ENCODE measurements at places on chromosomes 4 and X. TPM values are rescaled to one million over a fixed set of nuclear protein-coding genes. Genes with fewer than 3 reads are reported as not detected.
A peak's percentile ranks its signal among the peaks of the same experiment; 100 is the strongest.

DNA sequence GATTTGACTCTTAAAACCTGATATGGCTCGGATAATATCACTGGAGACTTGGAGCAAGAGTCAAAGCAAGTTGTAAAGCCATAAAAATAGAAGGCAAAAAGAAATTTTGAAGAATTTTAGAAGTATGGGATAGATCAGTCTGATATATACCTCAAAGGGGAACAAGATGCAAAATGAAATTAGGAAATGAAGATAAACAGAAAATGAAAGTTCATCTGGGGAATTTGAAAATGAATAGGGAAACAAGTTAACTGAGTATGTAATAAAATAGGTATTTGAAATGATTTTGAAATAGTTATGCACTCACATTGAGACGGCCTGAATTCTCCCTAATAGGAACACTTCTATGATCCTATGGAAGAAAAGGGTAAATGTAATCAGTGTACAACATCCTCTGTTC is 5.7 kb downstream of the CYP2U1 start:
- H3K27ac ChIP-seq = no peak overlapping the region
- no peaks in the 10 kb centered on the region for H3K27me3 ChIP-seq
- no peak for DNase-seq
- peaks cover 3% of the 10 kb centered on the region for H3K4me1 ChIP-seq
- H3K36me3 ChIP-seq = no peaks in the 10 kb centered on the region

TMSB15A gene
- total RNA-seq = 32.8 TPM

DNA sequence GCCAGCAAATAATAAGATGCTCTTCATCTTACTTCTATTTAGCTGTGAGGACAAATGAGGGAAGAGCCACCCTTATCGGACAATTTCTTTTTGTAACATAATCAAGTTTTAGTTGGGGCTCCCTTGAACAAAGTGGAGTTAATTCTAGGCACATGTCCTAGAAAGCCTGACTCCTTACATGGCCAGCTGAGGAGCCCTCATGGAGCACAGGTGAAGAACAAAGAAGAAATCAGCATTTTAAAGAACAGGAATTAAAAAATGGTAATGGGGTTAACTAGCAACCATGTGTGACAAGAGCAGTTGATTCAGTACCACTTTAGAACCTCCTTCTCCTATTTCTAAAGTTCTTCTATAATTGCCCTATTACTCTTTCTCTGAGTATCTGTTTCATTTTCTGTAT is 15.9 kb downstream of the GPR82 start:
- H3K27ac ChIP-seq = no peak overlapping the region
- no peaks in the 10 kb centered on the region for H3K4me1 ChIP-seq
- H3K27me3 ChIP-seq = no peaks in the 10 kb centered on the region

MAGEA8 gene
- total RNA-seq = not detected

DNA sequence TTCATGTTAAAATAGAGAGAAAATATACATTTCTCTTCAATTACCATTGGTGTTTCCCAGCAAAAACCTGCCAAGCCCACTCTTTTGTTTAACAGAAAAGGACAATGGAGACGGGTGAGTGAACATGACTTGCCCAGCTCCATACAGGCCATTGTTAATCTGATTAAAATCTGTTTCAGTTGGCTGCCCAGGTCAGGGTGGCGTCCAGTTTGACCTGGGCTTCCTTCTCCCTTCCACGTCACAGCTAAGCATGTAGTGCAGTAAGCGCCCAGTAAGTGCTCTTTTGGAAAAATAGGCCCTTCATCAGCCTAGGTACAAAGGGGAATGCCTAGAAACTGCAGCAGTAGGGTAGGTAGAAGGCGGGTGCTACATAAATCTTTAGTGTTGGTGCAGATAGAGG is 1.5 kb upstream of the PORCN start:
- H3K4me3 ChIP-seq = no peak overlapping the region
- no peak for DNase-seq
- no peaks in the 10 kb centered on the region for H3K27me3 ChIP-seq

DNA sequence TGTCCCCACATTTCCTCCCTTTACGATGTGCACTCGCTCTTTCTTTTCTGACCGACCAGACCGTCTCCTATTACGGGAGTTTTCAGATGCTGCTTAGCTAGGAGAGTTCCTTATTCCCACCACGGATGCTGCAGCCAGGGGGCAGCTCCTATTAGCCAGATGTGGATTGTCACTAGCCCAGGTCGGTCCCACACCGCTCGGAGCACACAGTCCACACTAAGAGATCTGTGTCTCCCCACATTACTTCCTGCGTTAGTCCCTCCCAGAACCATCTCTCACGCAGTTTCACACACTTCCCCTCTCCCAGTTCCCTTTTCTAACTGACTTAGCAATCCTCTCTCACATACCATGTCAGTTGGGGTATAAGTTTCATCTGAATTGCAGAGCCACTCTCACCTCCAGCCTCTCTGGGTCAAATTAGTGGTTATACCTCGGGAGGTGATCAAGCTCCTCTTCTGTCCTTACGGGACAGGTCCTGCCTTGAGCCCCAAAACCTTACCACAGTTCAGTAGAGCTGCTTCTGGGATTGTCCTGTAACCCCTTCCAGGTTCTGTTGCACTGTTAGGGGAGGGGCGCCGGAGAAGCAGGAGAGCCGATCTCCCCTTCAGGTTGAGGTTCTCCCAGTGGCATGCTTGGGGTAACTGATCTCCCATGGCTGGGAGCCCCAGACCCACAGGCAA is 28.2 kb downstream of the SULT1E1 start:
- H3K4me3 ChIP-seq = no peak overlapping the region
- H3K36me3 ChIP-seq = no peaks in the 10 kb centered on the region
- H3K27me3 ChIP-seq = no peaks in the 10 kb centered on the region
- no peak overlapping the region for H3K27ac ChIP-seq
- H3K4me1 ChIP-seq = no peaks in the 10 kb centered on the region

- no peaks in the 10 kb centered on the region for H3K27me3 ChIP-seq
- H3K4me1 ChIP-seq = peaks cover 7% of the 10 kb centered on the region
- H3K4me3 ChIP-seq = no peak overlapping the region
- no peak overlapping the region for H3K27ac ChIP-seq
- H3K36me3 ChIP-seq = no peaks in the 10 kb centered on the region
Observed at GRCh38 chr4:76550966-76551780, 116.1 kb downstream of the SHROOM3 start.

- H3K36me3 ChIP-seq = no peaks in the 10 kb centered on the region
- no peak overlapping the region for H3K4me3 ChIP-seq
Observed at GRCh38 chrX:15913146-15913545, 58.5 kb upstream of the AP1S2 start.

DNA sequence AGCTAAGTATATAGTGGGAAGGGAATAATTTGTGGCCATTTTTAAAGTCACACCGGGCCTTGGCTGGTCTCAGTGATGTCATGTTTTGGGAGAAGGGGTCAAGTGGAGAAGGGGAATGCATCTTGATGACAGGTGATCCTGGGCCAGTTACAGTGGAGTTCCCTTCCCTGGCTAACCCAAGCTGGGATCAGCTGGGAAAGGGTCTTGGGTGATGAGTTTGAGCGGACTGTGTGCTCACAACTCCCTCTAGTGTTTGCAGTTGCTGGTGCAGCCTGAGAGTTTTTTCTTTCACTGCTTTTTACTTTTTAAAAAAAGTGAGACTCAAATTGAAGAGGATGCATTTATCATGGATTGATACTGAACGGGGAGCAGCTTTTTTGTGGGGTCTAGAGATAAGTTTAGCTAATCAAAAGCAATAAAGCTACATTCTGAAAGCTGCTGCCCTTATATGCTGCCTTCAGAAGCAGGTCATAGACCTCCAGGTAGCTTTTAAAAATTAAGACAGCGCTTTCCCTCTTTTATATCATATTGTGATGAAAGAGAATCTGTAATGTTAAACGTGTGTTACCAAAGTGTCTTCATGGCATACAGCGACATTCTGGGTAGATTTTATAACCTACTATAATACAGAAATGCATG is 164.7 kb downstream of the DCLK2 start:
- H3K36me3 ChIP-seq = peaks cover 3% of the 10 kb centered on the region
- peak; percentile 60 for DNase-seq
- H3K4me3 ChIP-seq = no peak overlapping the region
- H3K27ac ChIP-seq = no peak overlapping the region

GRCh38 chr4:169573889-169574288 is 38.5 kb downstream of the NEK1 start:
- H3K36me3 ChIP-seq = peaks cover 3% of the 10 kb centered on the region
- no peak for DNase-seq
- no peaks in the 10 kb centered on the region for H3K27me3 ChIP-seq
- no peaks in the 10 kb centered on the region for H3K4me1 ChIP-seq
- no peak overlapping the region for H3K27ac ChIP-seq

SLIT2 gene
- total RNA-seq = 13.6 TPM

STATH gene
- not detected for total RNA-seq

DNA sequence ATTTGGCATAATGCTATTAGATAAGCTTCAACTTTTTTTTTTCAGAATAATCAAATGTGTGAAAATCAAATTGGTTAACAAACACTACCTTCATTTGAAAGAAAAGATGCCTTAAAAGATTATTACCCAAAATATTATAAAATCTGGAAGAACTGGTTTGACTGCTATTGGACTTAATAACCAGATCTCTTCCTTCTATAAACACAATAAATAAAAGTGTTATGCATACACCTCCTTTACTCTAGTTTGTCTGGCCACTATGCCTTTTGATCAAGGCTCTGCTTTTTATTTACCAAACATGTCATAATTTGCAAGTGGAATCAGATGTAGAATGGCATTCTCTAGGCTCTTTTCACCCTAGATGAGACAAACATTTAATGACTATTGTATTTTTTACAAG is 897.3 kb upstream of the EPHA5 start:
- H3K4me3 ChIP-seq = no peak overlapping the region
- H3K4me1 ChIP-seq = no peaks in the 10 kb centered on the region
- no peak overlapping the region for H3K27ac ChIP-seq
- no peak for DNase-seq

DGKK gene
- total RNA-seq = not detected

NOX1 gene
- not detected for total RNA-seq

DNA sequence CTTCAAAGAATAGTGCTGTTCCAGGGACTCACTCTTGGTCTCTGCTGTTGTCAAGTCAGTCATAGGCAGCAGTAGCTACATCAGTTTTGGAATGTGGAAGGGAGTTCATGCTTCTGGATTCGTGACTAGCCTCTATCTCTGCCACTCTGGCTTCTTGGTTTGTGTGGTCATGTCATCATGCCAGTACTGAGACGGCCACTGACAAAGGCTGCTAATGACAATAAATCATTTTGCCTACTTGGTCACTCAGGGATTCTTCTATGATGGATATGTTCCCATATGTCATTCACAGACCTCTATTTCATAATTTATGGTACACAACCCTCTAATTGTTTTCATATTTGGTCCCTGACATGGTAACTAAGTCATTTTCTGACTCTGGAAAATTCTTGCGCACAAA is 450.8 kb upstream of the BOD1L1 start:
- no peak overlapping the region for H3K27ac ChIP-seq
- DNase-seq = no peak
- no peaks in the 10 kb centered on the region for H3K27me3 ChIP-seq
- H3K4me3 ChIP-seq = no peak overlapping the region

PNMA5 gene
- not detected for total RNA-seq

- no peak overlapping the region for H3K27ac ChIP-seq
- no peak for DNase-seq
- H3K4me3 ChIP-seq = no peak overlapping the region
Observed at GRCh38 chr4:3494462-3494871, 31.4 kb downstream of the DOK7 start.

PGK1 gene
- 509 TPM for total RNA-seq

DNA sequence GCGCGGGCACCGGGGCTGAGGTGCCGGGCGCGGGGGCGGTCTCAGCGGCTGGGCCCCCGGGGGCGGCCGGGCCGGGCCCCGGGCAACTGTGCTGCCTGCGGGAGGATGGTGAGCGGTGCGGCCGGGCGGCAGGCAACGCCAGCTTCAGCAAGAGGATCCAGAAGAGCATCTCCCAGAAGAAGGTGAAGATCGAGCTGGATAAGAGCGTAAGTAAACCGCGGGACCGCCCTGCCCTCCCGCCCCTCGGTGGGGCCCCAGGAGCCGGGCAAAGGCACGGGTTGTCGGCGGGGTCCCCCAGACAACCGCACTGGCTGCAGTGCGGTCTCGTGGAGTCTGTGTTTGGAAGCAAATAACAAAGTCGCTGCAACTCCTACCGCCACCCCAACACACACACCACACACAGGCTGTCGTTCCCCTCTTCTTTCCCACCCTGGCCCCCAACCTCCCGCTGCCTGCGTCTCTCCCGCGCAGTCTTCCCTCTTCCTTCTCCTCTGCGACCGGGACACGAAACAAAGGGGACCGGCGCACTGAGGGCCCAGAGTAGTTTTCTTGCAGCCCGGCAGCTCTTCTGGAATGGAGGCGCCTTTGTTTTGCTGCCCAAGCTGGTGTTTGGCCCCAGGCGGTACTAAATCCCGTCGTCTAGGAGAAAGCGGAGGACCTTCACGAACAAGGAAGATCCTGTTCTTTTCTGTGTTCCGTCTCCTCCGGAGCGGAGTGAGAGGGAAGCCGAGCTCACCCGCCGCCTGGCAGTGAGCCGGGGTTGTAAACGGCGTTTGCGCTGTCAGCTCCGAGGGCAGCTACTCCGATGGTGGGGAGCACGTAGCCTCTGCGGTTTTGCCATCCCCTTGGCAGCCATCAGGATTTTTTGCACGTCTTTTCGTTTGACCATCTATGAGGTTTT is 788 bp downstream of the SAP30 start:
- peaks cover 1% of the 10 kb centered on the region for H3K36me3 ChIP-seq
- no peaks in the 10 kb centered on the region for H3K27me3 ChIP-seq
- peak overlapping the region; percentile 57 for H3K27ac ChIP-seq
- DNase-seq = peak; percentile 69

- no peaks in the 10 kb centered on the region for H3K27me3 ChIP-seq
- H3K27ac ChIP-seq = no peak overlapping the region
- H3K36me3 ChIP-seq = peaks cover 2% of the 10 kb centered on the region
Observed at GRCh38 chr4:81453024-81453423, 18.7 kb downstream of the RASGEF1B start.

- no peaks in the 10 kb centered on the region for H3K27me3 ChIP-seq
- H3K4me1 ChIP-seq = peaks cover 24% of the 10 kb centered on the region
- no peak overlapping the region for H3K4me3 ChIP-seq
- peak; percentile 71 for DNase-seq
- H3K27ac ChIP-seq = no peak overlapping the region
Observed at GRCh38 chr4:7781366-7781765, 158.3 kb downstream of the AFAP1 start.

TCEANC gene
- 1.4 TPM for total RNA-seq

ZFP92 gene
- total RNA-seq = under 0.01 TPM

STK32B gene
- total RNA-seq = 5.8 TPM

DNA sequence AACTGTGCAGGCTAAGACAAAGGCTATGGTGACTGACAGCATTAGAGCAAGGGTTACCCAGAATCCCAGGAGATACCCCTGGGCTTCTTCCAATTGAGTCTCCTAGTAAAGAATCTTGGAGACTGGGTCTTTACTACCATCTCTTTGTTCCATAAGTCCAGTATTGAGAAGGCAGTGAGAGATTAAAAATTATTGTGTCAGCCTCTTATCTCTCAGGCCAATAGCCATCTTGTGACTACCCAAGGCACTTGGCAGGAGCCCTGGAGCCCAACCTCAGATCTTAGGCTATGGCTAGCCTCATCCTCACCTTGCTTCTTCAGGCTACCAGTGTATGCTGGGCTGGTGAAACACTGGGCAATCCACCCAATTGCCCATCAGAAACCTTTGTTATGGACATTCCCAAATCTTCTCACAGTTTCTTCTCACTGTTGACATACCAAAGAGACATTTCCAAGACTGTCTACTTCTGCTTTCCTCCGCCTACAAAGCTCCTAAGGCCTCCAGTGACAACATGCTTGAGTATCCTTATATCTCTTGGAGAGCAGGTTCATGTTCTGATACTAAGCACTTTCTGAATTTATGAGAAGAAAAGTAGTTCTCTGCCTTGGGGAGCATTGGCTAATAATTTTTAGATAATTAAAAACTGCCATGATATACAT is 76.3 kb upstream of the STIM2 start:
- H3K27me3 ChIP-seq = no peaks in the 10 kb centered on the region
- peaks cover 13% of the 10 kb centered on the region for H3K4me1 ChIP-seq
- no peaks in the 10 kb centered on the region for H3K36me3 ChIP-seq
- no peak overlapping the region for H3K27ac ChIP-seq

PF4V1 gene
- total RNA-seq = not detected

GAGE1 gene
- total RNA-seq = not detected

Measured in IMR-90 (cell line).